Activated CD4-positive, alpha-beta T cell treated with anti-CD3 and anti-CD28 coated beads, Interleukin-2, amount 10 ng/mL, durations not matched to agents 24 days and 14 days (primary cell): ENCODE measurements at places on chromosomes 5 and 9. TPM values are rescaled to one million over a fixed set of nuclear protein-coding genes. Genes with fewer than 3 reads are reported as not detected.
A peak's percentile ranks its signal among the peaks of the same experiment; 100 is the strongest.

The DIAPH1 gene
- total RNA-seq, result 225 and 232 TPM in 2 replicates

DNA sequence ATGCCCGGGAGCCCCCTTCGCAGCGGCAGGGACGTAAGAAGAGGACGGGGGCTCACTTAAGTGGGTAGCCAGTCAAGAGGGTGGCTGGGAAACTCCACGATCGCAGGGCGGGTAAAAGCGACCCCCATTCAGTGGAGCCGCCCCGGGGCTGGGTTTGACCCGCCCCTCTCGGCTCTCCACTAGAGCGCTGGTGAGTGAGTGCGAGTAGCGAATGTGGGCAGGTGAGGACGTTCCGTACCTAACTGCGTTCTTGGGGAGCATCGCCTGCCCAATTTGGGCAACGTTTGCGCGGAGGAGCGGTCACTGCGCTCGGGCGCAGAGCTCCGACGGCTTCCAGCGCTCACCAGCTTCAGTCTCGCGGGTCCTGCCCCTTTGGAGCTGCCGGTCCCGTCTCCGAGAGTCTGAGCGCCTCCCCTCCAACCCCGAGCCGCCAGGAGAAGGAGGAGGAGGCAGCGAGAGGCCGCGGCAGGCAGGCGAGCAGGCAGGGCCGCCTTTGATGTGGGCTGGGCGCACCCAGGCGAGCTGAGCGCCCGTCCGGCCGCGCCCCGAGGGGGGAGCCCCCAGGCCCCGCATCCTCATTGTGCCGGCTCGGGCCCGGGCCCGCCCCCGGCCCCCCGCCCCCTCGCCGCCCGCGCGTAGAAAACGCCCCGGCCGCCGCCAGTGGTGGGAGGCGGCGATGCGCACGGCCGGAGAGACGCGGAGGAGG, at the start of gene FGF18:
Gene FGF18 (plus strand): TSS at position 666 of the 706 bp plus-strand sequence. CDS start 553 bp downstream, outside the sequence.
- DNase-seq, result peak; percentile 84

DNA sequence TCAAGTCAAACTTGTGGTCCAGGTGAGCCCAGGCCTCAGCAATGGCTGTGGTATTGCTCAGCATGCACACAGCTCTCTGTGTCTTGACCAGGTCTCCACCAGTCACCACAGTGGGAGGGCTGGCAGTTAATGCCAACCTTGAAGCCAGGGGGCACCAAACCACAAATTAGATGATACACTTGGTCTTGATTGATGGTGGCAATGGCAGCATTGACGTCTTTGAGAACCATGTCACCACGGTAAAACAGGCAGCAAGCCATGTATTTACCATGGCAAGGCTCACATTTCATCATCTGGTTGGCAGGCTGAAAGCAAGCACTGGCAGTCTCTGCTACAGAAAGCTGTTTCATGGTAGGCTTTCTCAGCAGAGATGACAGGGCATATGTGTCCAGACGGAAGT, 40.0 kb downstream of the NIM1K start:
- DNase-seq, result no peak

GRCh38 chr9:93119953-93120845, 13.9 kb downstream of the NINJ1 start:
- DNase-seq, result peak; percentile 78

DNA sequence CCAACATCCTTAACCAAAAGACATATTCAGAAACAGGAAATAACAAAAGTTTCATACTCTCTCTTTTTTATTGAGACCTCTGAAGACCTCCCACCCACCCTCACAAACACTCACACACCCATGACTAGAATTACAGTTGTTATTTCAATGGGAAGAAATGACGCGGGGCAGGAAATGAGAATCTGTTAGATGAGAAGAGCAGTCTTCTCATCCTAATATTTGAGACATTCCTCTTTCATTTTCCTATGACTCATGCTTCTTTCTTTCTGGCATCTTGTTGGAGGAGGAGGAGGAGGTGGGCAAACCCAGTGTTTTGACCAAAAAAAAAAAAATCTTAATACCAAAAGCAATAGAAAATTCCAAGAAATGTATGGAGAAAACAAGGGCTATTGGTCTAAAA, 179.5 kb upstream of the TARS1 start:
- DNase-seq, result no peak

DNA sequence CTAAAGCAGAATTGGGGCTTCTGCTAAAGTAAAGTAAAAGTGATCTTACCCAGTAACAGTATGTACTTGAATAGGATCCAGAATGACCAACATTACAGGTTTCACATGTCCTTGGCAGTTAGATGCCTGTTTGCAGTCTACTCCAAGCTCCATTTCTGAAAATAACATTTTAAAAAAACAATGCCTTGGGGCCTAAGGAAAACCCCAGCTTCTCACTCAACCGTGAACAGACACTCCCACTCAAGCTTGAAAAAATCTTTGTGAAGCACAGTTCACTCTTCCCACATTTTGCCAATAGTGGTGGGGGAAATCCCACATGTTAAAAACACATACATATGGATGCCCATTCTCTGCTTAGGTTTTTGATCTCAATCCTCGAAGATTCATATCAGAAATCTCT, 304.1 kb downstream of the ARRDC3 start:
- no peak for DNase-seq

DNA sequence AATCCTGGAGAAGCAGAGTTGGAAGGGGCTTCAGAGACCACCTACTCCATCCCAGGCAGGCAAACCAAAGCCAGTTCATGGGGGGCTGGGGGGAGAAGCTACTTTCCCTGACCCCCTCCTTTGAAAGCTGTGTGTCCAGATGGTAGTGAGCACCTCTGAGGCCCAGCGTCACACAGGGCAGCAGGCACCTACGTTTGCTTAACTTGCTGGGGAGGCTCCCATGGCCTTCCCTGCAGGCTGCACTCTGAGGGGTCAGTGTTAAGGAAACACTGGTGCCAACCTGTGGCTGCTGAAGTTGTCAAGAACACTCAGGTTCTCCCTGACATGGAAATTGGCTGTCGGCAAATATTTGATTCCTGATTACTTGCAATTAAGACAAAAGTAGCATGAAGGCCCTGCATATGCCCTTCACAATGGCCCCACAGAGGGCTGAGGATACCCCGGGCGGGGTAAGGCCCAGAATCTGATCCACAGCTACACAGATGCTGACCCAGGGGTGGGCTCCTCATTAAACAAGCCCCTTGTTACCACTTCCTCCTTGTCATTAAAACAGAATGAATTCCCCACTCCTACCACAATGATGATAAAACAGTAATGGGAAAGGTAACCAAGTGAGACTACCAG, 208.5 kb downstream of the FSTL4 start:
- no peak for DNase-seq

GRCh38 chr5:174425964-174426290, 298.5 kb upstream of the MSX2 start:
- no peak for DNase-seq

GRCh38 chr9:137945581-137945980, 68.0 kb downstream of the CACNA1B start:
- no peak for DNase-seq

- DNase-seq, result no peak
Measured at GRCh38 chr5:10420468-10420867, 21.2 kb upstream of the ROPN1L start.

DNA sequence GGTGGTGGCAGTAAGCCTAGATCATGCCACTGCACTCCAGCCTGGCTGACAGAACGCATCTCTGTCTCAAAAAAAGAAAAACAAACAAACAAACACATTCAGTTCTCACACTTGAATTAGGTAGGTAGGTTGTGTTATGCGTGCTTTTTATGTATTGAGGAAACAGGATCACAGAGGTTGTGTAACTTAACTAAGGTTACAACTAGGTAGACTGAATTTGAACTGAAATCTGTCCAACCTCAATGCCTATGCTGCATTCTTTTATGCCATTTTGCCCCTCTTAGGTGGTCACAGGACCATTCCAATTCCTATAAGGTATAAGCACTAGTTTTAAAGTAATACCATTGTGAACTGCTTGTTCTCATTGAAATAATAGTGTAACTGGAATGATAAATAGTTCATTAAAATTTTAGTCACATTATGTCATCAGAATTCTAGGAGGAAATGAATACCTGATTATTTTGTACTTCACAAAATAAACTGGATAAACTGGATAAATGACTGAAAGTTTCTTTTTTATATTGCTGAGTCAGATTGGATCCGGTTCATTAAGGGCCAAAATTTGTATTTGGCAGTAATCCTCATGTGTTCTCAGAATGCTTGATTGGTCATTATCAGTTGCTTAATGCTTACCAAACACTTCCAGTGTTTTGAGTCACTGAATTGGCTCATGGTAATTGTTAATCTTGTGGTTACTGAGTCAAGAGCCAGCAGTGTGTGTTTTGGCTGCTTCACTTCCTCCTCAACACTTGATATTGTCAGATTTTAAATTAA, 7.1 kb downstream of the UBAP1 start:
- no peak for DNase-seq

DNA sequence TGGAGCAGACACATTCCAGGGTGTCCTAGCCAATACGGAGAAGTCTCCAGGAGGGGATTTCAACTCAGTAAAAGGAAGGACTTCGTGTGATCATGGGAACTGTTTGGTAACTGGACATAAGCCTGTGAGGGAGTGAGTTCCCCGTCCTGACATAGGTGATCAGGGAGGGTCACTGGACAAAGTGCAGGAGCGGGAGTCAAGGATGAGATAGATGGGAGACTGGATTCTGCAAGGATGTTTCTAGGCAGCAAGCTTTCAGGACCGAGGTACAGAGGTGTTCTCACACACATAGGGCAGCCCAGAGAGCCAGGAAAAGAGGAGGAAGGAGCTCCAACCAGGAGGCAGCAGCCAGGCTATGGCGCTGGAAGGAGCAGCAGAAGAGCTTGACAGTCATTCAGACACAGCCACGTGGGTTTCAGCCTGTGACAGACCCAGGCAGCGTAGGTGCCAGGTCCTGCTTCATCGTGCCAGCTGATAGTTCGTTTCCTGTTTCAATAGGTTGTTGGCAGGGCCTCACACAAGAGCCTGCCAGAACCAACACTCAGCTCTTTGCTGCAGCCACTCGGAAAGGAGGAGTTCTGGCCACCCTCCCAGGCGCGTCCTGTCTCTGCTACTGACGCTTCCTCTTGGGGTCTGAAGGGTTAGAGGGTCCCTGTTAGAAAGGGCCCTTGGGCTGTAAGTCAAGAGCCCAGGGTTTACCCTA, 84.1 kb downstream of the AMBP start:
- DNase-seq, result no peak
